ENCODE measurements at places on chromosomes 12 and 14.
A peak's percentile ranks its signal among the peaks of the same experiment; 100 is the strongest.

DNA sequence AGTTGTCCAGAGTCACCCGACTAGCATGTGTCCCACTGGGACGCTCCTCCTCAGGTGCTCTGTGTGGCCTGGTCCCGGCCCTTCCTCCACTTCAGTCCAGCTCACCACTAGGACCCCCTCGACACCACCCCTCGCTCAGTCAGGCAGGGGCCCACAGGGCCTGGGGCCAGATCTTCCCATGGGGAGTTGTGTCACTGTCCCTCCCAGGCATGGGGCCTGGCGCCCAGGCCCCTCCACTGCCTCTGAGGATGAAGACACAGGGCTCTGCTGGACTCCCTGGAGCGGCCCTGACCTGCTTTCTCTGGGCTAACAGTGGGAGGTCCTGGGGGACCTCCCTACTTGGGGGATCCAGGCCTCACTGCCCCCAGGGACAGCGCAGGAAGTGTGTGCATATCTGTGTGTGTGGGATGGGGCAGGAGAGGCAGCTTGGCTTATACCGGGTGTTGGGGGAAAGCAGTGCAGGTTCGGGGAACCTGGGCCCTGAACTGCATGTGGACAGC is 43.8 kb downstream of the KRT80 start:
- no peak for DNase-seq

DNA sequence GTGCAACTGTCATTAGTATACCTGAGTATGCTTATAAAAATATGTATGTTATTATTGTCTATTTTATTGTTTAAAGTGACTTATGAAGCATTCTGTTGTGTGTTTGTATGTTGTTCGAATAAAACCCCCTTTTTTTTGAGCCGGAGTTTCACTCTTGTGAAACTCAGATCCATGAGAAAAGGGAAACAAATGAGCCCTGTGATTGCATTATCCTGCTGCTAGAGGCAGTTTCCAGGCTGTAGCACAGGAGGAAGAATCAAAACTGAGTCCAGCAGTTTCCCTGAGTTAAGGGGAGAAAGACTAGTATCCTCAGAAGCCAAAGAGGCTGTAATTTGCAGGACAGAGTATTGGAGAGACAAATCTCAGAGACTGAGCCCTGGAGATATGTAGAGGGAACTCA is 12.5 kb downstream of the SGPP1 start:
- DNase-seq, result no peak

GRCh38 chr12:107402041-107403022 is 283.3 kb upstream of the PWP1 start:
- peak; percentile 52 for DNase-seq

GRCh38 chr12:24561882-24562770 is 386.8 kb downstream of the BCAT1 start:
- peak; percentile 84 for DNase-seq

- DNase-seq, result no peak
These were observed 113.3 kb upstream of the AMIGO2 start for GRCh38 chr12:47193066-47193465.

DNA sequence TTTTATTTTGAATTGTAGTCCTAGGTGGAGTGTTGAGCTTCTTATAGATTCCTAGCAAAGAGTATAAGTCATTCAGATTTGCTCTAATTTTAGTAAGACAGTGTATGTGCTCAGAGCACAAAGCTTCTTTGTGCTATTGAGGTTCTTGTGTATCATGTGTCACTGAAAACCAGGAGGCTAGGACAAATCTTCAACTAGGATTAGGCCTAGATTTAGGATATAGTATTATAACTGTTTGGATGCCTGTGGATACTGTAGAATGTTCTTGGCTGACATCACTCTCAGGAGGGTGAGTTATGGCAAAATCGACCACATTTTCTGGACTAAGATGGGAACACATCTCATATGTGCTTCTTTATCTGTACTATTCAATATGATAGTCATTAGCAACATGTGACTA is 86.5 kb downstream of the DHRS2 start:
- no peak for DNase-seq

- DNase-seq, result no peak
These were observed 4.3 kb upstream of the GPR132 start for GRCh38 chr14:105069522-105069870.

GRCh38 chr14:97777622-97778355 is 980.6 kb downstream of the VRK1 start:
- no peak for DNase-seq

DNA sequence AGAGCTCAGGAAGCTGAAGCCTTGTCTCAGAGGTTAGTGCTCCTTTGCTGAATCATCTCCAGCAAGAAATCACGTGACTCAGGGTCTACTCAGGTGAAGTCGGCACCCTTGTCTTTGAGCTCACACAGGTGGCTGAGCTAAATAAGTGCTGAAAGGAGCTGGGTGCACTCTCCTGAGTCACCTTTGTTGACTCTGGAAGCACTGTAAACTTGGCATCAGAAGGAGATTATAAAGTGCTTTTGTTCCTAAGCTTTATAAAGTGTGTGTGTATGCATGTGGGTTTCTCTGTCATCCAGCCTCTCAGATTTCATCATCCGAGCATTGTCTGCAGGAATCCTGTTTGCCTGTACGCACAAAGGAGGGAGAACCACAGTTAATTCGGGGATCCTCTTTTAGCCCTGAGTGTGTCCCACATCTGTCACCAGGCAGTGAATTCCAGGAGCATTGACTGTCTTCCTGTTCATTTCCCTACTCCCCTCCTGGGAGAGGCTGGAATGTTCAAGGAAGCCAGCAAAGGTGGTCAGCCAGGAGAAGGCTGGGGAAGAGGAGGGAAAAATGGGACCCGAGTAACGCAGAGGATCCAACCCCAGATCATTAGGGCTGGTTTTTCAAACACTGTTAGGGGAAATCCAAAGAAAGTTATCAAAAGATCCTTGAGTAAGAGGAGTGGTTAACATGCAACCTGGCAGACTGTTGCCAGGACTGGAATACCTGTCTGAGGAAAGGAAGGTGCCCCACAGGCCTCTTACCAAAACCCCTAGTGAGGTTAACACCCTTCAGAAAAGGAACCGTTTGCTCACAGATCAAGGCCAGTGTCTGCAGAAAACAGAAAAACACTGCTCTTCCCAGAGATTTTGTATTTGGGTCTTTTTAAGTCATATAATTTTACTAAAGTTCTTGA is 157.5 kb upstream of the HIF1A start:
- DNase-seq, result peak; percentile 88

DNA sequence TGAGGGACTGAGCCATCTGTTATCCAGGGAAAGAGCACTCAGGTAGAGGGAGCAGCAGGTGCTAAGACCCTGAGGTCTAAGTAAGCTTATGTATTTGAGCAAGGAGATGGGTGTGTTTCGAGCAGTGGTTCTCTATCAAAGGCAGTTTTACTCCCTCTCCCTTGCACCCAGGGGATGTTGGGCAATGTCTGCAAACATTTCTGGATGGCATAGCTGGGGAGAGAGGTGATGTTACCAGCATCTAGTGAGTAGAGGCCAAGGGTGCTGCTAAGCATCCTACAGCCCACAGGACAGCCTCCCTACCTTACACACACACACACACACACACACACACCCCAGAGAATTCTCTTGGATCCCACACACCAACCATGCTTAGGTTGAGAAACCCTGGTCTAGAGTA is 221.0 kb upstream of the PWP1 start:
- no peak for DNase-seq

DNA sequence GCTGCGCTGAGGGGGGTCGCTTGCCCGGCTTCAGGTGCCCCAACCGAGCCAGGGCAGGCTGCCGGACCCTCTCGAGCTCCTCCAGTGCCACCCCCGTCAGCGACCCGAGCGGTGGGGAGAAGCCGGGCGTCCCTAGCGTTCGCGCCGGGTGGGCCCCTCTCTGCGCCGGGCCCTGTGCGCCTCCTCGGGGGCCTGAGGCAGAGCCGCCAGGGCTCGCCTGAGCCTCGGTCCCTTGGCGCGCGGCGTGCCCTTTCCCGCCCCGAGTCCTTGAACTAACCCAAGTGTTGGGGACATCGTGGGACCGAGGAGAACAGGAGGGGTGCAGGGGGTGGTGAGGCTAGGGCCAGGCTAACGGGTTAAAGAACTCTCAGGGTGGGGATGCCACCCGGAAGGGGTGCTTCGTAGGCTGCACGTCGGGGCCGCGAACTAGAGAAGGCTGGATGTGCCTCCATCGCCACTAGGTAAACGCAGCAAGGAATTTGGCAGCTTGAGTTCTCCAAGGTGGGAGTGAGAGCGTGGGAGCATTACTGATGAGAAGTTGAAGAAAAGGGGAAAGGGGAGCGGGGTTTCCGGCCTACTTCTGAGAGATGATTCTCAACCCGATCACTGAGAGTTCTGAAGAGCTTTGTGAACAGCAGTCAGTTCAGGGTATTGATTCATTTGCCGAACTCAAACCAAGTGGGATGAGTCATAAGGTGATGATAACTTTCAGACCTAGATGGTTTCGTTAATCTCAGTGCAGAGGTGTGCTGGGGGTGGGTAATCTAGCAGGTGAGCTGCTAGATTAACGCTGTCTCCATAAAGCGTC is 618 bp downstream of the RNF34 start:
- peak; percentile 41 for DNase-seq

GRCh38 chr14:104803280-104803911 is 2.5 kb downstream of the ZBTB42 start:
- no peak for DNase-seq

DNA sequence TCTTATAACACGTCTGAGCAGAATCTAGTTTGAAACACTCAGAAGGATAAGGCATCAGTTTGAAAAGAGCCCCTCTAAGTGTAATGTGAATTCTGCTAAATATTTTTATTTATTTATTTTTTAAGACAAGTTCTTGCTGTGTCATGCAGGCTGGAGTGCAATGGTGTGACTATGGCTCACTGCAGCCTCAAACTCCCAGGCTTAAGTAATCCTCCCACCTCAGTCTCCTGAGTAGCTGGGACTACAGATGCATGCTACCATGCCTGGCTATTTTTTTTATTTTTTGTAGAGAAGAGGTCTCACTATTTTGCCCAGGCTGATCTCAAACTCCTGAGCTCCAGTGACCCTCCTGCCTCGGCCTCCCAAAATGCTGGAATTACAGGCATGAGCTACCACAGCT is 225.9 kb upstream of the SEL1L start:
- DNase-seq, result no peak

- no peak for DNase-seq
These were observed 21.9 kb downstream of the TDP1 start for GRCh38 chr14:89977668-89978067.
